ENCODE measurements at places on chromosomes 3 and 15.

DNA sequence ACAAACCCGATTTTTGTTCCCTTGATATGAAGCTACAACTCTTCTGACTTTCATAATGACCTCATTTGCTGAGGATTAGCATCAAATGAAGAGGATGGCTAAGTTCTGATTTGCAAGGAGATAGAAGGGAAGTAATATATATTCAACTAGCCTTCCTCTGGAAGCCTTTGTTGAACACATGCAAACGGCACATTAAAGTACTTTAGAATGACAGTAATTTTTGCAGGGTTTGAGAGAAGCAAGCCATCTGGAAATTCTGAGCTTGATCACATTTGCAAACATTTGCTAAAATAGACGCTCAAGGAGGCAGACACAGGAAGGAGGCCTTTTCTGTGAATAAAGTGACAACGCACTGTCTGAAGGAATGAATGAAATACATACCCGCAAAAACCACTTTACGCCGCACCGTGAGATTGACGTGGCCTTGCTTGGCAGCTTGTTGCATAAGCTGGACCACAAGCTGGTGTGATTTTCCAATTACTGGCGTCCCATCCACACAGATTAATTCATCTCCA lies 657.2 kb downstream of the MAGI1 start:
- DNase-seq: no peak

- DNase-seq: no peak
These were observed 82.0 kb upstream of the LRIG1 start for GRCh38 chr3:66582721-66583423.

DNA sequence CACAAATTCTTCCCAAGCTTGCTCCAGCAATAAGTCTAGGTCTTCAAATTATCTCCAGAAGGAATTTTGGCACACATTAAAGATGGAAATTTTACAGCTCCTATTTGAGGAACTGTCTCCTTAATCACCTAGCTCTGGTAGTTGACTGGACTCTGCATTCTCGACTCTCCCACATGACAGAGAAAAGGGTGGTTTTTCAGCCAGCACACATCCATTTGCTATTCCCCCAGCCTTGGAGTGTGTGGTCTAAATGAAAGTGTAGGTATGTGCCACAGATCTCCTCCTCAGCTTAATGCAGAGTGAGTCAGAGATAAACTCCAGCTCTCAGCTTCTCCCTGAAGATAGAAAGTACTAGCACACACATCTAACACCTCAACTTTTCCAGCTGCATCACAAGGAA lies 62.2 kb upstream of the ALCAM start:
- no peak for DNase-seq

GRCh38 chr3:37762286-37762685 lies 99.4 kb upstream of the CTDSPL start:
- no peak for DNase-seq

GRCh38 chr3:11655196-11655928 lies 11.6 kb upstream of the VGLL4 start:
- no peak for DNase-seq

- no peak for DNase-seq
These were observed 260.5 kb upstream of the TLE3 start for GRCh38 chr15:70358011-70358819.

GRCh38 chr3:151400341-151400740 lies 15.8 kb upstream of the P2RY12 start:
- DNase-seq: no peak

DNA sequence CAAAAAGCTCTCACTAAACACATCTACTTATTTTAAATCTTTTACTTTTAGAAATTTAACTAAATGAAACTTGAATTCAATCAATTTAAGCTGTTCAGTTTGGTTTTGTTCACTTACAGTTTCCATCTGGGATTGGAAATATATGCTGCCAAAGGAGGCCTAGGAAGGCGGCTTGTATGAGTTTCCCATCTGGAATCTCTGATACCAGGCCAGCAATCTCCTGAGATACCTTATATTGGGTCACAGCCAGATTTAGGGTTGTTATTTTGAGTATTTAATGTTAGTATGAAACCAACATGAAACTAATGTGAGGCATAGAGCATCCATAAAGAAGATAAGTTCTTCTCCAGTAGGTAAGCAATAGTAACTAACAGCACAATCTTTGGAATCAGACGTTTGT lies 94.6 kb downstream of the GMNC start:
- no peak for DNase-seq

GRCh38 chr3:155286736-155287135 lies 6.7 kb downstream of the STRIT1 start:
- no peak for DNase-seq

- DNase-seq: no peak
These were observed 17.1 kb downstream of the RPL32 start for GRCh38 chr3:12824299-12824698.

DNA sequence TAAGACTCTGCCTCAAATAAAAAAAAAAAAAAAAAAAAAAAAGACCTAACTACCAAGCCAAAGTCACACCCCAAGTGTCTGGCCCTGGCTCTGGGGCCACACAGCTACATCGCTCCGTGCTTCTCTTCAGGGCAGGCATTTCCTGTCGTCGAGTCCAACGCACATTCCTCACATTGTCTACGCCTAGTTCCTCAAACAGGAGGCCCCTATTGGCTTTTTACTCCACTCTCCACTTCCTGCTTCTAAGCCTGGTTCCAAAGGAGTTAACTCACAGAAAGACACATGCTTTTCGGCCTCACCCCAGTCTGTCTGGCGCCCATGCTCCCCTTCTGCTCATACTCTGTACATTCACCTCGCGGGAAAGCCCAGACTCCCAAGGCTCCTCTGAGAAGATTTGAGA lies 28.8 kb downstream of the KNG1 start:
- no peak for DNase-seq

- DNase-seq: no peak
These were observed 21.0 kb downstream of the IGDCC4 start for GRCh38 chr15:65401611-65402240.

DNA sequence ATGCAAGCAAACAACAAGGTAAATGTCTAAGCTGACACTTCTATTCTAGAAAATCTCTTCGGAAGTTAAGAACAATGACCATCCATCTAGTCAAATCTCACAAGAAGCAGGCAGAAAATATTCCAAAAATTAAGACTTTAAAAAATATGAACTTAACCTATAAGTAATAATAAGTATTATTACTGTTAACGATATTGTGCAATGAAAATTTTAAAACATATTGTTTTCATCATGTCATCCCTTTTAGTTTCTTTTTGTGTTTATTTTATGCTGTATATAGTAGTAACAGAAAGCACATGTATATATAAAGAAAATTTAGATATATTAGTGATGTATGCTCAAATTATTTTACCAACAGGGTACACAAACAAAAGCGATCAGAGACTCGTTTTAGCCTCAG lies 4.1 kb downstream of the HDGFL3 start:
- no peak for DNase-seq

- DNase-seq: no peak
These were observed 28.4 kb upstream of the MEF2A start for GRCh38 chr15:99537344-99537743.

- no peak for DNase-seq
These were observed 170.0 kb upstream of the NDN start for GRCh38 chr15:23857028-23857641.

DNA sequence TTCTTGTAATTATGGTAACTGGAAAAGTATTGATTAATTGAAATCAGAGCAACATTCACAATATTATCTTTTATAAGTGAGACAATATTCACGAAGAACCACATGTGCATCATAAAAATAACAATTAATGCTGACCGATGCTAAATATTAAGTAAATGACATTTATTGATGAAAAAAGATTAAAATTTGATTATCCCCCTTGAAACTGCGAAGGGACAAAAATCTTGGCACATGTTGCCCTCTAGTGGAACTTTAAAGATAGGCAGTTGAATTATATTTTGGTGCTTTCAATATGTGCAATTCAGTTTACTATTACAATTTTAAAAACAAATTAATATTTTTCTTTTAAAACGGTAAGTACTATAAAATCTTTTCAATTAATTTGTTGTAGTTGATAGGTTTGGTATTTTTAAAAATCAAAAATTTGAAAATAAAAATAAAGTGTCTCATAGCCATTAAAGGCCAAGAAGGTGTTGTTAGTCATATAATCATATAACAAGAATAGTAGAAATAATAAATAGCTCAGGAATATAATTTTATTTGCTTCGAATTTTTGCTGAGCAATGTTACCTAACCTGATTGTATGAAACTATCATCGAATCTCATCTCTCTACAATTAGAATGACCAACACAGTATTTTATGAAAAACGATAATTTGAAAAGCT lies 270.2 kb downstream of the ROBO1 start:
- DNase-seq: peak; percentile 56

Measured in trophoblast cell (in vitro differentiated cells and primary cell).